ENCODE measurements at places on chromosomes 2 and 18.

DNA sequence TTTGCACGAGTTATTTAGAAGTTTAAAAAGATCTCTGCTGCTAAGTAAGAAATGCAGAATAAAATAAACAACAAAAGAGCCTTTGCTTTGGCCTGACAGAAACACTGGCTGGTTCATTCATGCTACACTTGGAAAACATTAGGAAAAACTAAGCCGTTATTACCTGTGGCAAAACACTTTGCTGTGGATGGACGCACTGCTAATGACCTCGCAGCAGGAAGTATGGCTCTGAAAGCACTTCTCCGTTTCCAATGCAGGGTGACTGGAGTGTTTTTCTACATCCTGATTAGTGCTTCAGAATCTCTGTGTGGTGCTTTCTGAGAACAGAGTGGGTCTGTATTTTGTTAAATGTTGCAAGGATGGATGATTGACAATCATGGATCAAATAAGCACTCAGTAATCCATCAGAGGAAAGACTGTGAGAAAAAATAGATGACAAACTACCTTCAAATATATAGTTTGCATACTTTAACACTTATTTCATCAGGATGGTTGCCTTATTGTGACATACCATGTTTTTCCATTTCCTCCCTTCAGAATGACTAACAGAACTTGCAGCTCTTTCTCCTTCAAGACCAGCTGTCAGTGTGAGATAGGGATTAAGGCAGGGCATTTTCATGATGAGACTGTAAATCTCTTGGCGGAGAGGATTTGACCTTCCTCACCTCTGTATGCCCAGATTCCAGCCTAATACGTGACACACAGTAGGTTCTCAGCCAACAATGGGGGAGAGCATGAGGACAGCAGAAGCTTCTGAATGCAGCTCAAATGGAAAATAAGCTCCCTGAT is 38.0 kb downstream of the LINC00305 start:
- H3K36me3 ChIP-seq = no peaks in the 10 kb centered on the region
- no peak for DNase-seq
- no peak overlapping the region for H3K4me3 ChIP-seq
- H3K27me3 ChIP-seq = no peaks in the 10 kb centered on the region
- H3K27ac ChIP-seq = no peak overlapping the region

- DNase-seq = no peak
- no peaks in the 10 kb centered on the region for H3K36me3 ChIP-seq
- H3K27ac ChIP-seq = no peak overlapping the region
- no peaks in the 10 kb centered on the region for H3K27me3 ChIP-seq
- H3K4me3 ChIP-seq = no peak overlapping the region
Measured at GRCh38 chr18:40365526-40365925, 1589.5 kb upstream of the PIK3C3 start.

GRCh38 chr2:119522671-119523070 is 1.6 kb downstream of the SCTR start:
- H3K27ac ChIP-seq = no peak overlapping the region
- H3K27me3 ChIP-seq = no peaks in the 10 kb centered on the region
- DNase-seq = no peak
- no peaks in the 10 kb centered on the region for H3K36me3 ChIP-seq
- H3K4me1 ChIP-seq = no peaks in the 10 kb centered on the region
- H3K4me3 ChIP-seq = no peak overlapping the region

GRCh38 chr2:222050981-222051380 is 247.8 kb downstream of the PAX3 start:
- H3K4me3 ChIP-seq = no peak overlapping the region
- no peak for DNase-seq
- no peaks in the 10 kb centered on the region for H3K4me1 ChIP-seq
- no peak overlapping the region for H3K27ac ChIP-seq
- H3K36me3 ChIP-seq = no peaks in the 10 kb centered on the region

DNA sequence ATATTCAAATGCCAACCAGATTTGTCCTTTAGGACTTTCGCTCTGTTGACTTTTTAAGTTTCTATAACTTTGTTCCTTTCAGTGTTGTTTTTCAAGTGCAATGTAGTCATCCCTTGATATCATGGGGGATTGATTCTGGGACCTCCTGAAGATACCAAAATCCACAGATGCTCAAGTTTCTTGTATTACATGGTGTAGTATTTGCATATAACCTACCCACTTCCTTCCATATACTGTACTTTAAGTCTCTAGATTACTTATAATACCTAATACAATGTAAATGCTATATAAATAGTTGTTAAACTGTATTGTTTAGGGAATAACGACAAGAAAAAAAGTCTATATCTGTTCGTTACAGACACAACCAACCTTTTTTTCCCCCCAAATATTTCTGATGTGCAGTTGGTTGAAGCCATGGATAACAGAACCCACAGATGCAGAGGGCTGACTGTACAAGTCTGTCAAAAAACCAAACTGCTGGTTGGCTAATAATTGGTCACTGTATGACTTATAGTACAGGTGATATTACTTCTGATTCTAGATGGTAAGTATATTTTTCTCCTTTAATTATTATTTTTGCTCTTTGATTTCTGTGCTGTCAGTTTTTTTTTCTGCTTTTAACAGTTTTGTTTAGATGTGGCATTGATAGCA is 201.7 kb upstream of the STON1 start:
- H3K4me3 ChIP-seq = no peak overlapping the region
- H3K36me3 ChIP-seq = peaks cover 2% of the 10 kb centered on the region
- DNase-seq = no peak
- no peak overlapping the region for H3K27ac ChIP-seq
- peaks cover 10% of the 10 kb centered on the region for H3K4me1 ChIP-seq
- no peaks in the 10 kb centered on the region for H3K27me3 ChIP-seq

DNA sequence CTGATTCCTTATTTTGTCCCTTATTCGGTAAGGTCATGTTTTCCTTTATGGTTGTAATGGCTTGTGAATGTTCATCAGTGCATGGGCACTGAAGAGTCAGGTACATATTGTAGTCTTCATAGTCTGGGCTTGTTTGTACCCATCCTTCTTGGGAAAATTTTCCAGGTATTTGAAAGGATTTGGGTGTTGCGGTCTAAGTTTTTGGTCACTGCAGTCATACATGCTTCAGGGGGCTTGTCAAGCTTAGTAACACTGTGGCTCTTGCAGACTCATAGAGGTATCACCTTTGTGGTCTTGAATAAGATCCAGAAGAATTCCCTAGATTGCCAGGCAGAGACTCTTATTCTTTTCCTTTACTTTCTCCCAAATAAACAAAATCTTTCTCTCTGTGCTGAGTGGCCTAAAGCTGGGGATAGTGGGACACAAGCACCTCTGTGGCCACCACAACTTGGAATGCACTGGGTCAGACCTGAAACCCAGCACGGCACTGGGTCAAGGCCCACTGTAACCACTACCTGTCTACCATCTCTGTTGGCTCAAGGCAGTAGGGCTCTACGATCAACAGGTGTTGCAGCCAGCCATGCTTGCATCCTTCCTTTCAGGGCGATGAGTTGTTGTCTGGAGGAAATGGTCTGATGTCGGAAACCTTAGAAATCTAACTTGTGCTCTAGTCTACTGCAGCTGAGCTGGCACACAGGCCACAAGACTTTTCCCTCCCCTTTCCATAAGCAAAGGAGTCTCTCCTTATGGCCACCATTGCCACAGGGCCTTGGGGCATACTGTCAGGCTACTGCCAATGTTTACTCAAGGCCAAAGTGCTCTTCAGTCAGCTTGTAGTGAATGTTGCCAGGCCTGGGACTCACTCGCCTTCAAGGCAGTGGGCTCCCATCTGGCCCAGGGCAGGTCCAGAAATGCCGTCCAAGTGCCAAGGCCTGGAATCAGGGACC is 21.5 kb downstream of the IL1RN start:
- no peaks in the 10 kb centered on the region for H3K27me3 ChIP-seq
- H3K4me3 ChIP-seq = no peak overlapping the region
- no peak for DNase-seq
- no peak overlapping the region for H3K27ac ChIP-seq
- H3K36me3 ChIP-seq = no peaks in the 10 kb centered on the region

DNA sequence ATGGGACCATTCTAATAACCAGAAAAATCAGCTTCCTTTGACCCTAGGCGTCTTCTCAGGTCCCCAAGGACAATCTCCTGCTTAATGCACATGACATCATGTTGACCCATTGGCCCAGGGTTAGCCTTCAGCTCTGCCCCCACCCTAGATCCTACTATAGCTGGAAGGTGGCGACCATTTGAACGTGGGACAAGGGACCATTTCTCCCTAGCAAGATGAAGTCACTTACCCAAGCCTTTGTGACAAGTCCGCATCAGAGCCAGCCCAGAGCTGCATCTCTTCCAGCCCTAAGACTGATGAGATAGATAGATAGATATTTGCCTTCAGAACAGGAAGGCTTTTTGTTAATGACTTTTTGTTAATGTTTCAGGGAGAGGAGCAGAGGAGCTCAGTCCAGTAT is 28.2 kb upstream of the TAF1B start:
- no peak overlapping the region for H3K27ac ChIP-seq
- no peak for DNase-seq
- no peak overlapping the region for H3K4me3 ChIP-seq
- H3K36me3 ChIP-seq = no peaks in the 10 kb centered on the region
- H3K4me1 ChIP-seq = no peaks in the 10 kb centered on the region

All from MM.1S (cell line).